ENCODE measurements at places on chromosomes 4 and X. TPM values are rescaled to one million over a fixed set of nuclear protein-coding genes. Genes with fewer than 3 reads are reported as not detected.

The RASL11B gene
- 0.16 TPM for total RNA-seq

The IGSF1 gene
- total RNA-seq, result not detected

The FGG gene
- total RNA-seq, result 0.92 TPM

The PCSK1N gene
- total RNA-seq, result 3.4 TPM

The ESX1 gene
- not detected for total RNA-seq

The PRAF2 gene
- total RNA-seq, result 11.4 TPM

The POU4F2 gene
- total RNA-seq, result not detected

The PYURF gene
- total RNA-seq, result 73.1 TPM

The VEGFD gene
- not detected for total RNA-seq

The DOK7 gene
- not detected for total RNA-seq

The DSPP gene
- not detected for total RNA-seq

The SPP1 gene
- 0.81 TPM for total RNA-seq

The NLGN4X gene
- 0.15 TPM for total RNA-seq

The ZCCHC18 gene
- total RNA-seq, result 0.49 TPM

The SRPK3 gene
- not detected for total RNA-seq

The CABS1 gene
- total RNA-seq, result not detected

The ARAP2 gene
- 20.7 TPM for total RNA-seq

The PNMA6F gene
- not detected for total RNA-seq

The CDS1 gene
- 0.15 TPM for total RNA-seq

The SLC10A6 gene
- total RNA-seq, result not detected

The ASB12 gene
- total RNA-seq, result not detected

The VSIG4 gene
- 0.21 TPM for total RNA-seq

The KLHL4 gene
- total RNA-seq, result 0.03 TPM

The BTK gene
- total RNA-seq, result 3.4 TPM

The GPR82 gene
- 0.27 TPM for total RNA-seq

The SRPX gene
- total RNA-seq, result 0.13 TPM

The MAGEA11 gene
- not detected for total RNA-seq

The ANKRD50 gene
- total RNA-seq, result 0.37 TPM

The RAI2 gene
- 1.1 TPM for total RNA-seq

The VCX3A gene
- total RNA-seq, result not detected

The PNMA6E gene
- total RNA-seq, result not detected

The CYTL1 gene
- not detected for total RNA-seq

The ZDHHC9 gene
- total RNA-seq, result 12.3 TPM

The ASB9 gene
- not detected for total RNA-seq

The FAM47A gene
- total RNA-seq, result not detected

The CXCL13 gene
- 1.7 TPM for total RNA-seq

The XAGE1A gene
- not detected for total RNA-seq

The UVSSA gene
- total RNA-seq, result 17.2 TPM

The ADH6 gene
- 0.10 TPM for total RNA-seq

The MAGEA1 gene
- not detected for total RNA-seq

The RAB33A gene
- total RNA-seq, result 11.0 TPM

The CTAG2 gene
- not detected for total RNA-seq

The GYPA gene
- not detected for total RNA-seq

The SYAP1 gene
- 19.3 TPM for total RNA-seq

The ADAMTS3 gene
- total RNA-seq, result 0.11 TPM

The RXFP1 gene
- total RNA-seq, result not detected

The TKTL1 gene
- not detected for total RNA-seq

The UGT2B17 gene
- total RNA-seq, result not detected

The ADH7 gene
- not detected for total RNA-seq

The ERAS gene
- total RNA-seq, result not detected

The DRP2 gene
- 0.30 TPM for total RNA-seq

The SHROOM2 gene
- total RNA-seq, result not detected

The AMTN gene
- not detected for total RNA-seq

The GPM6B gene
- total RNA-seq, result 0.08 TPM

The GALNTL6 gene
- total RNA-seq, result not detected

The VCX3B gene
- not detected for total RNA-seq

The DCAF12L2 gene
- not detected for total RNA-seq

The TRIM75 gene
- total RNA-seq, result not detected

The MAGEA10 gene
- total RNA-seq, result not detected

Data from activated T-cell treated with anti-CD3 and anti-CD28 coated beads, Interleukin-2, amount 50 U/mL, for 4 hours (primary cell).